ENCODE measurements at places on chromosomes 12 and 14.

GRCh38 chr14:103628221-103628683 is 759 bp upstream of the KLC1 start:
- DNase-seq, result no peak

DNA sequence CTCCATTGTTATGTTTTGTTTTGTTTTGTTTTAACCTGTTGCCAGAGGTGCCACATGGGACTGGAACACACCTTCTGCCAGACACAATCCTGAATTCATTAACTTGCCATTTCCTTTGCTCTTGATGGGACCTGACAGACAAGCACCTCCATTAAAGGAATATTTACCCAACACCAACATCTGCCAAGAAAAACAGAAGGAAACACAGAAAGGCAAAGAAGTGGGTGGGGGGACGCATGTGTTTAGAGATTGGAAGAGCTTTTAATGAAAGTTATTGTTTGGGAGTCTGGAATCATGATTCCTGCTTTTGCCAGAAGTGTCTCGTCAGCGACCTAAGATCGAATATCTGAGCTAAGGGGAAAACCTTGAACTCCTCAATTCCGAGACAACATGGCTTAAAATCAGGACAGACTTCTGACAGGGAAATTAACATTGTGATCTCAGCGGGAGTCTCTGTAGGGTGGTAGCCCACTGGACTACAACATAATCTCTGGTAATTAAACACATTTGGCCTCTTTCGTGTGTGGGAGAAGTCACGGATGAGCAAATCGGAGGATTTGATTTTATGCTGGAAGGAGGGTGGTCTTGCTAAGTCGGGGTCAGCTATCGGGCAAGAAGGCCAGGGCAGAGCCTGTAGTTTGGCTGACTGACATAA is 210.4 kb upstream of the FAR2 start:
- no peak for DNase-seq

DNA sequence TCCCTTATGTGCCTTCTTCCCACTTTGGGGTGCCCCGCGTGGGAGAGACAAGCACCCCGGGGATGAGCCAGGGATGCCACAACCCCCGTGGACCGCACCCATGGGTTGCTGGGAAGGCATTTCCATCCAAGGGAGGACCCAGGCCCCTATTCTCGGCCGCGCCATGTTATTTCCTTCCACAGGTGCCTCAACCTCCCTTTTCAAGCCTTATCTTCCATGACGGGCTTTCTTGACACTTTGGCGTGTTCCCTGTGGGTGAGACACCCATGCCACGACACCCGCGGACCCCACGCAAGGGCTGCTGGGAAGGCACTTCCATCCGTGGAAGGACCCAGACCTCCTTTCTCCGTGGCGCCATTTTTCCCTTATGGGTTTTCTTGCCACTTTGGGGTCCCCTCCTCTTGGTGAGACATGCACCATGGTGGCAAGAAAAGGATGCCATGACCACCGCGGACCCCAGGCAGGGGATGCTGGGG is 269.2 kb downstream of the ALG10 start:
- no peak for DNase-seq

DNA sequence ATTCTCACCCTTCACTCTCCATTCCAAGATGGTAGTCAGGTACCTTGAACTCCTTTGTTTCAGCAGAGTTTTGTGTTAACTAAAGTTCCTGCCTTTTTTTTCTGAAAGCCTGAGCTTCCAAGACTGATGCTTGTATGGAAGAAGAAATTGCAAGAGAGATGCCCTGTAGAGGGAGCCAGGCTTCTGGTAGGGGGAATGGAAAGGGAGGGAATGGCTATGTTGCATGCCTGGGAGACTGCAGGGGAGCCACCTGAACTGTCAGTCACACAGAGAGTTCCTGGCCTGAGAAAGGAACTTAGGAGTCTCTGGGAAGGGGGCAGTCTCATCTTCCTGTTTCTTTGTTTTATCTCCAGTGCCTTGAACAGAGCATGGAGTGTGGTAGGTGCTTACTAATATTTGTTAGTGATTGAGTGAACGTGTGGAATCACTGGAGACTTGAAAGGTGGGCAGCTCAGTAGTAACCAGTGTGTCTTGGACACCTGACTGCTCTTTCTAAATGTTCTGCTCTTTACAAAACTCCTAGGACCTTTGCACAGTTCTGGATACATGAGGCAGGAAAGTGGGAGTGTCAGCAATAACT is 132.2 kb downstream of the ANO4 start:
- DNase-seq, result no peak

- no peak for DNase-seq
Measured at GRCh38 chr14:105042813-105043212, 21.9 kb upstream of the CDCA4 start.

GRCh38 chr12:45816652-45817051 is 87.1 kb downstream of the ARID2 start:
- DNase-seq, result no peak
